ENCODE measurements at places on chromosomes 1 and 21.

DNA sequence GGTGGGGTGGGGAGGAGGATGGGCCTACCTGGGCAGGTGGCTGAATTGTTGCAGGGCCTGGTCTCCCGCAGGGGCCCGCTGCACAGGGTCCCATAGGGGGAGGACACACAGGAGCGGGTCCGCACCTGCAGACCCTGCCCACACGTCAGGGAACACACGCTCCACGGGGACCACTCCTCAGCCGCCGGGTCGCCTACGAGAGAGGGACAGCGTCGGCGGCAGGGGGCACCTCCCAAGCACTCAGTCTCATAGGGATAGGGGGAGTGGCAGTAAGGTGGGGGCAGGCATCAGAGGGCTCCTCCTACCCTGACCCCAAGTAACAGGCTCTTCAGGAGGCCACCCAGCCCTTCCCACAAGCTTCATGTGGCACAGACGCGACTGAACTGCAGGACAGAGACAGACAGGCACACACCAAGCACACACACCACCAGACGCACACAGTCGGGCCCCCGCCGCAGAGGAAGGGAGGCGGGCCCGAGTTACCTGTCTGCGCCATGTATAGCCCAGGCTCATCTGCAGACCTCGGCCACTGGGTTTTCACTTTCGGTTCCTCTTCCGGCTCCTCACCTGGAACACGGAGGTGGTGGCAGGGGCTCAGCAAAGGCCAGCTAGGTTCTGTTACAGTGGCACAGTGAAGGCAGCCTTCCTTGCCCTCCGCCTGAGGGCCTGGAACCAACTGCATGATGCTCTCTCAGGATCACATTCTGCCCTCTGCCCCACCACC, 19.8 kb downstream of the ADGRB2 start:
- no peak for DNase-seq

DNA sequence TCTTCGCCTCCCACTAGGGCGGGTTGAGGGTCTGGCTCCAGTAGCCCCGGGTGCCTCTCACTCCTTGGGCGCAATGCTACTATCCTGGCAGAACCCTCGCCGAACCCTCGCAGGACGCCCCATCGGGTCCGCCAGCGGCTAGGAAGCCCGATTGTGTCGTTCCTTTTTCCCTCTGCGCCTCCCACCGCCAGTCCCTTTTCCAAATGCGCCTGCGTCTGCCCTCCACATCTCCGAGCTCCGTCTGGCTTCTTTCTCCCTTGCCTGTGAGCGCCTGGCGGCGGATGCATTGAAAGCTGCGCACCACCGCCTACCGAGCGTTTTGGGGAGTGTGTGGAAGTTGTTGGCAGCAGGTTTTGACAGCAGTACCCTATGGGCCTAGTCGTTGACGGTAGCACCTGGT, 1.0 kb upstream of the DIRAS3 start:
- peak; percentile 66 for DNase-seq

DNA sequence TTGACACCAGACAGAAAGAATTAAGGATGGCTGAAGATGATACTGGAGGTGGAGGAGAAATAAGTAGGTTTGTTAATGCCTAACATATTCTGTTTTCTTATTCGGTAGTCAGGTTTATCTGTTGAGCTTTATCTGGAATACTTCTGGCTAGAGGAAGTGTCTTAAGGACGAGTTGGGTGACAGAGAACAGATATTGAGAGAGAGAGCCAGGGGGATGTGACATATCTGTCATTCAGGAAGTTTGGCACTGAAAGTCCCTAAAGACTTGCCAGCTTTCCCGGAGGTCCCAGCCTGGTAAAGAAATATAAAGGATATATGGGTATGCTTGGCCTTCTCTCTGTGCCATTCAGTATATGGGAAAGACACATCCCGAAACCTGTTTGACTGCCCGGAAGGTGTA, 280.6 kb downstream of the ZP4 start:
- DNase-seq, result no peak

DNA sequence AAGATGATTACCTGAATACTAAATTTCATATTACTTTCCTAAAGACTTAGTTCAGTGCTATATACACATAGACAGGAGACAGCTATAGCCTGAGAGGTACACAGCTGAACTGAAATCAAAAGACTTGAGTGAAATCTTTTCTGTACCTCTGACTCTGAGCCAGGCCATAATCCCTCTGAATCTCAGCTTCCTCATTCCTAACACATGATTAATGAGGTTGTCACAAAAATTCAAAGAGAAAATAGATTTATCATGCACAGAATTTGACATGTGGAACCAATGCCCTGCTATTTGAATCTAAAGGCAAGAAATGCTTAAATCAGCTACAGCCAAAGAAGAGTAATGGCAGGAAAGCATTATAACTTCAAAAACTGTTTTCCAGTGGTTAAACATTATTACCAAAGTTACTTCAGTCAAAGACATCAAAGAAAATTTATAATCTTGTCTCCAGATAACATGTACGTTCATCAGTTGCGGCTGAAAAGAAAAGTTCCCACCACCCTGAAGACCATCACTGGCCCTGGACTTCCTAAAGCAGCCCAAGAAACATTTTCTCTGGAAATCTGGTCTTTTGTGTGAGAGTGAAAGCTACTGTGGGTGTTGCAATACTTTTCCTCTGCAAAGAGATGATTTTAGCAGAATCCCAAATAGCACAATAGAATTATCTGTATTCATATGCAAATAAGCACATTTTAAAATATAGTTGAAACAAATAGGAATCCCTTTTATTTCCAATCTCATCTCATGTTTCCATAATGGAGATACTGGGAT, 13.8 kb upstream of the ATP1A1 start:
- peak; percentile 53 for DNase-seq

GRCh38 chr1:180609643-180610555, 21.9 kb upstream of the XPR1 start:
- DNase-seq, result peak; percentile 54

- DNase-seq, result no peak
Measured at GRCh38 chr1:38577385-38577784, 282.2 kb downstream of the RRAGC start.

DNA sequence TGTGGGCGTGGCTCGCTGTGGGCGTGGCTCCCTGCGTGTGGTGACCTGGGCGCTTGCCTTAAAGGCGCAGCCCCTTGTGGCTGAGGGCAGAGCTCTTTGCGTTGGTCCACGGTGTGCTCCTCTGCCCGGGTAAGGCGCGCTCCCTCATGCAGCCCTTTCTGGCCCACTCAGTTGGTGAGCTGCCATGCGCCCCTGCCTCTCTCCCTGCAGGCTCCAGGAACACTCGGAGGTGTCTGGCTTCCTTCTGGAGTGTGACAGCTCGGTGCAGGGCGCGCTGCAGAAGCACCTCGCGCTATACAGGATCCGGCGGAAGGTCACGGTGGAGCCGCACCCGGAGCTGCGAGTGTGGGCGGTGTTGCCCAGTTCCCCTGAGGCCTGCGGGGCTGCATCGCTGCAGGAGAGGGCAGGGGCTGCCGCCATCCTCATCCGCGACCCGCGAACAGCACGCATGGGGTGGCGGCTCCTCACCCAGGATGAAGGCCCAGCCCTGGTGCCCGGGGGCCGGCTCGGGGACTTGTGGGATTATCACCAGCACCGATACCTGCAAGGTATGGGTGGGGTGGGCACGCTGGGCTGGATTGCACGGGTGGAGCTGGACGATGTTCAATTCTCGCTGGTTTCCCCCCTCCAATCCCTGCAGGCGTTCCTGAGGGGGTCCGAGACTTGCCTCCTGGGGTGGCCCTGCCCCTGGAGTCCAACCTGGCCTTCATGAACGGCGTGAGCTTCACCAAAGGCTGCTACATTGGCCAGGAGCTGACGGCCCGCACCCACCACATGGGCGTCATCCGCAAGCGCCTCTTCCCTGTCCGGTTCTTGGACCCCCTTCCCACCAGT, 9.1 kb downstream of the IBA57 start:
- no peak for DNase-seq

DNA sequence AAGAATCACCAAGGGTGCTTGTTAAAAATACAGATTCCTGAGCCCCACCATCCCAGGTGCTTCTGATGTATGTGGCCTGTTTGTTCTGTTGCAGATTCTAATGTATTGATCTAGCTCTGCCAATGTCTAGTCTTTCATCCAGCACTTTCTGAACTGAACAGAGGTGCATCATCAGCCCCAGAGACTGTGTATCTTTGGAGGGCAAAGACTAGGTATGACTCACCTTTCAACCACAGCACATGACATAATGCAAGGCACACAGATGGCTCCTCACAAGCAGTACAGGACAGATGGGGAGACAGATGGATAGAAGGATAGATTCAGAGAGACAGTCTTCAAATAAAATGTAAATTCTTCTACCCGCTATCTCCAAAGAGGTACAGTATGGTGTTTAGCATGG, 32.3 kb downstream of the CD58 start:
- peak; percentile 21 for DNase-seq

DNA sequence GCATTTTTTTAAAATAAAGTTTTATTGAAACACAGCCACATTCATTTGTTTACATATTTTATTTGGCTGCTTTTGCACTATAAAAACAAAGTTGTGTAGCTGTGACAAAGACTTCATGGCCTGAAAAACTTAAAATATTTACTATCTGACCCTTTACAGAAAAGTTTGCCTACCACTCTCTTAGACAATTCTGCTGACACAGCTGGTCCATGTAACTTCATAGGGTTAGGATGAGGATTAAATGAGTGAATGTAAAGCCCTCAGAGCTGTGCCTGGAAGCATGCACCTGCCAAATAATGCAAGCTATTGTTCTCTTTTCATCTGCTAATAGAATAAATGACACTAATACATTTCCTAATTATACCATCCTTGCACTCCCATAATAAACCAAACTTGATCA, 67.7 kb downstream of the FCRL5 start:
- no peak for DNase-seq

- no peak for DNase-seq
Measured at GRCh38 chr21:45825219-45825618, 156.4 kb upstream of the COL6A1 start.

DNA sequence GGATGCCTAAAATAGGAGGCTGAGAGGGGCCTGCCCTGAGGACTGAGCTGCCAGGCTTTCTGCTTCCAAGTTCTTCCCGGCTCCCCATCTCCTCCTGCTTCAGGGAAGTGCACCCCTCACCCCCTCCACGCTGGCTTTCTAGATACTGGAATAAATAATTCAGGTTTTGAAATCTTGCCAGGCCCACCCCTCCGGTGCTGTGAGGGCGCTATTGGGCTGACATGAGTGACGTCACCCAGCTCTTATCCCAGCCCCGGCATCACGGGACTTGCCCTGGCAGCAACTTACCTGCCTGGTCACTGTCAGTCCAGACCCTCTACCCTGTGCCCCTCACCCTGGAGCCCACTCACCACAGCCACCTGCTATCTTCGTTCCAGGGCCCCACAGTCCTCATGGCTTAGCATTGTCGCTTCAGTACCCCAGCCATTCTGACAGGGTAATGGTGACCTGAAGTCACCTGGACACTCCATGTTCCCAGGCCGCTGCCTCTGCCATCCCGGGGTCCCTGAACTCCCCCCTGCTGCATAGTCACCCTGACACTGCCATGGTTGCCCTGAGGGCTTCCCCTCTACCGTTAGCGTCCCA, 819 bp upstream of the GPR3 start:
- DNase-seq, result peak; percentile 64

DNA sequence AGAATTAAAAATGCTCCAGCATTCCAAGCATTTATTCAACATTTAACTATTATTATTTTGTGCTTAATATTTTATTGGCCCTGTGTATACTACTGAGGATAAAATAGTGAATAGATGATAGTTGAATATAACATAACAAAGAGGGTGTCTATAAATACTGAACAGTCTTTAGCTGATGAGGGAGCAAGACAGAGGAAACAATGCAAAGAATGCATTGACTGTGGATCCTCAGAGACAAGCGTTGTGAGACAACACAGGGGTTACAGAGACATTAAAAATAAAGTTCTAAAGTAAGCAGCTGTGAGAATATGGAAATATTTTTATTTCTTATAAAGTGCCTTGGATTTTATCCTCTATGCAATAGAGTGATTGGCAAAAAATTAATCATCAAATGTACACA, 1133.1 kb downstream of the PLA2G4A start:
- DNase-seq, result no peak

- no peak for DNase-seq
Measured at GRCh38 chr21:25884311-25884710, 149.5 kb downstream of the GABPA start.

DNA sequence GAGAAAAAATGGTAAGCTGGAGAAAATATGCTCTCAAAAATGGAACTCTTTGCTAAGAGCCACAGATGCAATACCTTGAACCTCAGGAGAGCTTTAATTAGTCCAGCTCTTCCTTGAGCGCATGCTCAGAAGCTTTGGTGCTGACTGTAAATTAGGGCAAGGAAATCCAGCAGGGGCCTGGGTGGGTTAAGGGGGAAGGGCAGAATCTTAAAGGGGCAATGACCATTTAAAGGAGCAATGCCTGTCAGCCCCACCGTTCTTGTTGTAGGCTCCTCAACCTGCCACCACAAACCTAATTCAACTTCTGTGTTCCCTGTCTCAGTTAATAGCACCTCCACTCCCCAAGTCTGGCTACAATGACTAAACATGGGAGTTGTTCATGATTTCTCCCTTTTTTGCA, 6.8 kb upstream of the SLC22A15 start:
- DNase-seq, result no peak

- DNase-seq, result peak; percentile 23
Measured at GRCh38 chr1:153485863-153486262, 25.4 kb upstream of the S100A7 start.

- no peak for DNase-seq
Measured at GRCh38 chr1:184035719-184036516, 1.6 kb downstream of the COLGALT2 start.

- no peak for DNase-seq
Measured at GRCh38 chr21:32712641-32713040, 15.2 kb downstream of the SYNJ1 start.

DNA sequence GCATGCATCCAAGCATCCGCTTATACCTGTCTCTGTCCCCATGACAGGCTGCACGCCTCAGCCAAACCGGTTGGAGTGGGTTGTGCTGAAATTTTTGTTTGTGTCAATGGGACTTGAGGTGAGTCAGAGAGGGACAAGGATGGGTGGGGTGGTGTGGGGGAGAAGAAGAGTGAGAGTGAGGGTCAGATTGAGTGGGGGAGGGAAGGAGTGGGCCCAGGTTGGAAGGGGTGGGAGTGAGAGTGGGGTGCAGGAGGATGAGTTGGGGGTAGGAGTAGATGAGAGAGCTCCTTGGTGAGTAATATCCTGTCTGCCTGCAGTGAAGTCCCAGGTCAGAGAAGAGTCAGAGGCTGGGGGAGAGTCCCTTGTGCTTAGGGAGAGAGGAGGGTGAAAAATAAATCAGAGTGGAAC, 3.3 kb upstream of the NECTIN4 start:
- DNase-seq, result no peak

- no peak for DNase-seq
Measured at GRCh38 chr1:222790520-222790919, 24.3 kb upstream of the DISP1 start.

DNA sequence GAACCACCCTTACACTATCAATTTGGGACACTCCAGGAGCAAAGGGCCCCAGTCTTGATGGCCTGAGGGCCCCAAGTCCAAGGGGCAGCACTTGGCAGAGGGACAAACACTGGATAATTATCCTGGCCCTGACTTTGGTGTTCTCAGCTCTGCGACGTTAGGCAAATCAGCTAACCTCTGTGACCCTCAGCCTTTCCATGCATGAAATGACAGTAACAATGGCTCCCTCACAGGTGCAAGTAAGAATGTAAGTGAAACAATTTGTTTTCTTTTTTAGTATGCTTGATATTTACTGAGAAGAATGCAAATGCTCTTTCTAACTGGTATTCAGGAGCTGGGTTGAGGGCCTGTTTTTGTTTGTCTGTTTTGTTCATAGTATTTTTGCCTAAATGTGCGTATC, 61.6 kb upstream of the PRDX6 start:
- DNase-seq, result no peak

All from fibroblast of the aortic adventitia (primary cell).